ENCODE measurements at places on chromosomes 7 and 10. TPM values are rescaled to one million over a fixed set of nuclear protein-coding genes. Genes with fewer than 3 reads are reported as not detected.

C10orf67 gene
- total RNA-seq, result not detected

PRLHR gene
- not detected for total RNA-seq

CYP2C8 gene
- total RNA-seq, result not detected

NUDT13 gene
- total RNA-seq, result 0.30 TPM

LIPF gene
- not detected for total RNA-seq

ENKUR gene
- total RNA-seq, result 0.18 TPM

BHLHA15 gene
- 1.3 TPM for total RNA-seq

PROSER2 gene
- total RNA-seq, result 0.92 TPM

MARCHF5 gene
- total RNA-seq, result 30.0 TPM

KAZALD1 gene
- total RNA-seq, result 3.6 TPM

CALHM1 gene
- not detected for total RNA-seq

ETV1 gene
- 6.8 TPM for total RNA-seq

TNS3 gene
- total RNA-seq, result 78.2 TPM

ADAM8 gene
- 1.2 TPM for total RNA-seq

TUBAL3 gene
- total RNA-seq, result not detected

HOXA1 gene
- total RNA-seq, result 1.2 TPM

PHKG1 gene
- 0.46 TPM for total RNA-seq

ANKMY2 gene
- 24.1 TPM for total RNA-seq

CCL26 gene
- 3.0 TPM for total RNA-seq

NUTM2A gene
- total RNA-seq, result 0.37 TPM

DPP6 gene
- not detected for total RNA-seq

LIPJ gene
- total RNA-seq, result not detected

KBTBD2 gene
- total RNA-seq, result 42.8 TPM

ANKRD7 gene
- total RNA-seq, result 0.97 TPM

FAM25A gene
- total RNA-seq, result not detected

SPDYE16 gene
- total RNA-seq, result not detected

CNTNAP2 gene
- total RNA-seq, result 3.6 TPM

SLC26A3 gene
- not detected for total RNA-seq

KCND2 gene
- 0.18 TPM for total RNA-seq

FAM200A gene
- 7.2 TPM for total RNA-seq

RNF148 gene
- total RNA-seq, result not detected

UBTD1 gene
- total RNA-seq, result 34.0 TPM

RAMP3 gene
- total RNA-seq, result not detected

MYH16 gene
- total RNA-seq, result under 0.01 TPM

LAMB1 gene
- total RNA-seq, result 432 TPM

ZNF488 gene
- under 0.01 TPM for total RNA-seq

NPC1L1 gene
- not detected for total RNA-seq

TCTN3 gene
- total RNA-seq, result 42.4 TPM

TACC2 gene
- 7.8 TPM for total RNA-seq

PRRT4 gene
- not detected for total RNA-seq

Measured in smooth muscle cell of the umbilical artery (primary cell).